ENCODE measurements at places on chromosomes 7 and 10.

- DNase-seq: no peak
Measured at GRCh38 chr10:34275626-34276130, 539.4 kb downstream of the PARD3 start.

DNA sequence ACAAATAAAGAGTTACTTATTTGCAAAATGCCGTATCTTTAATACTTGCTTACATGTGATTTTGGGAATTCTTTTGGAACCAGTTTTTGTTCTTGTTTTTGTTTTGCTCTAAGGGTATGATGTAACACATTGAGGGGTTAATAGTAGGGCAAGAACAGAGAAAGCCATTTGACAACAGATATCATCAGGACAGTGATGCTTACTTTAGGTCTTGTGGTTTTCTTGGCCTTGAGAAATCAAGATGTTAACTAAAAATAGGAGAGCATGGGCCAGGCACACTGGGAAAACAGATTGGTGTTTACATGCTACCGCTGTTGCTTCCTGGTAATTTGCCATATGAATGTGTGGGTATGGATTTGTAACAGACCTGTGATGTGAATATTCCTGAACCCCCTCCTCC lies 3.7 kb downstream of the SAMD8 start:
- DNase-seq: no peak

- no peak for DNase-seq
Measured at GRCh38 chr7:5528071-5528814, 104.6 kb upstream of the TNRC18 start.

GRCh38 chr7:55513868-55514267 lies 58.4 kb downstream of the VOPP1 start:
- DNase-seq: no peak

DNA sequence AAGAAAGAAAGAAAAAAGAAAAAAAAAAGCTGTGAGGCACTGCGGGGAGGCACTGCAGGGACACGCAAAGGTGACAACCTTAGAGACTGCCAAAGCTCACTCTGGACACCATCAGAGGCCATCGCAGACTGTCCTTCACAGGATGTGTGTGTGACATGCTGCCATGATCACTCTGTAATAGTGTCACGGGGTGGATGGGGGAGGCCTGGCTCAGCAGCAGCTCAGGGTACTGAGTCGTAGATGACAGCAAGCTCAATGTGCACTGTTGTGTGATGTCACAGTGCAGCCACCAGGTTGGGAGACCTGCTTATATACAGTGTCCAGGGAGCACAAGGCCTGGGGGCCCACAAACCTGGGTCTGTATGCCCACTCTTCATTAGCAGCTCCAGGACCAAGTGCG lies 83.3 kb downstream of the SLIT1 start:
- DNase-seq: no peak

DNA sequence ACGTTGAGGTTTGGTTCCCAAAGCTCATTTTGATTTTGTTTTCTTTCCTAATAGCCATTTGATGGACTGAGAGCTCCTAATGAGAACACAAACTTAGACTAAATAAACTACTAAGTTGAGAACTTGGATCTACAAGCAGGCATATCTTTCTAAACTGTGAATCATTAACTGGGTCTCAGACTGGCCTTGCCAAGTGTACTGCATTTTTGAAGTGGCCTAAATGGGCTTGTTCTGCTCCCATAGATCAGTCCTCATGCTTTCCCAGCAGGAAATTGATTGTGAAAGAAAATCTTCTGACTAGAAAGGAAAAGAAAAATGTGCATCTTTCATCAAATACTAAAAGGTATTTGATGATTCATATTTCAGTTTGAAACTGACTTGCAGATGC lies 46.7 kb upstream of the RBM33 start:
- DNase-seq: no peak
